ENCODE measurements at places on chromosomes 7 and 10.
A peak's percentile ranks its signal among the peaks of the same experiment; 100 is the strongest.

- DNase-seq, result no peak
Observed at GRCh38 chr7:1510780-1511154, 6.6 kb upstream of the INTS1 start.

DNA sequence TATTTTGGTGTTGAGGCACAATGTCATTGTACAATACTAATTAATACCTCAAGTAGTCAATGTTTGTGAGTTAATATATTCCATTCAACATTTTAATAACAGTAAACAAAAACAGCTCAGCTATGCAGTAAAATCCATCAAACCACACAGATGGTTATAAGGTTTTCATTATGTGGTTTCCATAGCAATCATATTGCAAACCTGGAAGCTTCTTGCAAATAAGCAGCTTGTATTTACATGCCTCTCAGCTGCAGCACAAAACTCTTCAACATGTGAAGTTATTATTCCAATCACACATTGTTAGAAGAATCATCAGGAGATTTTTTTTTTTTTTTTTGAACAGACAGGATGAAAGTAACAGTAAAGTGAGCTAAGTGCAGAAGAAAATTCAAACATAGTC is 170.2 kb downstream of the SKAP2 start:
- DNase-seq, result no peak

GRCh38 chr7:92633211-92633906 is 43.2 kb upstream of the FAM133B start:
- DNase-seq, result no peak

DNA sequence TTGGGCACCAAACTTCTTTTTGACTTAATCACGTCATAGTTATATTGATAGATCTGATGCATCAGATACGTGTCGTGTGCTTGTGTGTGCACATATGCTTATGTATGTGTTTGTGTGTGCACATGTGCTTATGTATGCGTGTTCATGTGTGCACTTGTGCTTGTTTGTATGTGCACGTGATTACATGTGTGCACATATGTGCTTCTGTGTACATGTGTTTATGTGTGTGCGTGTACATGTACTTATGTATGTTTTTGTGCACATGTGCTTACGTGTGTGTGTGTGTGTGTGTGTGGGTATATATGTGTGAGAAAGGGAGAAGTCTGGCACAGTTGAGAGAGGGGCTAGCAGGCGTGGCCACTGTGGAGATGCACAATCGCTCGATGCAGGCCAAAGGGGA is 173.4 kb downstream of the WDR37 start:
- DNase-seq, result no peak

GRCh38 chr7:27442455-27442854 is 199.9 kb downstream of the EVX1 start:
- DNase-seq, result no peak

GRCh38 chr7:121273467-121274167 is 55.2 kb upstream of the WNT16 start:
- no peak for DNase-seq

GRCh38 chr10:60910543-60910942 is 33.4 kb downstream of the RHOBTB1 start:
- no peak for DNase-seq

DNA sequence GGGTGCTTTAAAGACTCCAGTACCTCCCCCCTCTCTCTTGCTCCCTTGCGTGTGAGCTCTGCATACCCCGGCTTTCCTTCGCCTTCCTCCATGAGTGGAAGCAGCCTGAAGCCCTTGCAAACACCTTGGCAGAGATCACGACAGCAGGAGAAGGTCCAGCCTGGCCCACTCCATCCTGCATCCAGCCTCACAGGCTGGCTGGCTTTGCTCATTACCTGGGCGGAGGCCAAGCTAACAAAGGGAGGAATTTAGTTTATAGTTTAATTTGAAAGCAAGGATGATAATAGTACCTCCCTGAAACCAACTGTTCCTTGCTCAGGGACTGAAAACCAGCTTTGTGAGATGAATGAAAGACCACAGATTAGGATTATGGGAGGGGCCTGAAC is 99.4 kb downstream of the PRKAG2 start:
- no peak for DNase-seq

- peak; percentile 41 for DNase-seq
Observed at GRCh38 chr10:50624866-50625501, 1.2 kb upstream of the SGMS1 start.

- no peak for DNase-seq
Observed at GRCh38 chr7:101546308-101546936, 82.7 kb downstream of the MYL10 start.

GRCh38 chr10:35554036-35554435 is 51.1 kb upstream of the GJD4 start:
- no peak for DNase-seq

DNA sequence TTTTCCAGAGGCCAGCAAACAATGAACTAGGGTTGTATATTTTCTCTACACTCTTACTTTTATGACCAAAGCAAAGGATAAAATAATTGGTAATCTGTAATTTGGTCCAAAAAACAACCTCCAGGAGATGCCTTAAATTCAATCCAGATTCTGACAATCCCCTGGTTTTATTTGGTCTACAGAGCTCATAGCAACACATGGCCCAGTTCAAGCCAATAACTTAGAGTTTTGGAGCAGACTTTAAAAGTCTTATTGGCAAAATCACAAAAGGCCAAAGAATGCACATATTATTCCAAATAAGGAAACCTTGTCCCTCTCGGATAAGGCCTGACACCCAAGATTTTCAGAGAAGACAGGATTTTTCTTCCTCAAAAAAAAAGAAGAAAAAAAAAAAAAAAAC is 51.9 kb downstream of the SORBS1 start:
- DNase-seq, result no peak

- DNase-seq, result no peak
Observed at GRCh38 chr7:25297278-25297677, 69.0 kb upstream of the NPVF start.

DNA sequence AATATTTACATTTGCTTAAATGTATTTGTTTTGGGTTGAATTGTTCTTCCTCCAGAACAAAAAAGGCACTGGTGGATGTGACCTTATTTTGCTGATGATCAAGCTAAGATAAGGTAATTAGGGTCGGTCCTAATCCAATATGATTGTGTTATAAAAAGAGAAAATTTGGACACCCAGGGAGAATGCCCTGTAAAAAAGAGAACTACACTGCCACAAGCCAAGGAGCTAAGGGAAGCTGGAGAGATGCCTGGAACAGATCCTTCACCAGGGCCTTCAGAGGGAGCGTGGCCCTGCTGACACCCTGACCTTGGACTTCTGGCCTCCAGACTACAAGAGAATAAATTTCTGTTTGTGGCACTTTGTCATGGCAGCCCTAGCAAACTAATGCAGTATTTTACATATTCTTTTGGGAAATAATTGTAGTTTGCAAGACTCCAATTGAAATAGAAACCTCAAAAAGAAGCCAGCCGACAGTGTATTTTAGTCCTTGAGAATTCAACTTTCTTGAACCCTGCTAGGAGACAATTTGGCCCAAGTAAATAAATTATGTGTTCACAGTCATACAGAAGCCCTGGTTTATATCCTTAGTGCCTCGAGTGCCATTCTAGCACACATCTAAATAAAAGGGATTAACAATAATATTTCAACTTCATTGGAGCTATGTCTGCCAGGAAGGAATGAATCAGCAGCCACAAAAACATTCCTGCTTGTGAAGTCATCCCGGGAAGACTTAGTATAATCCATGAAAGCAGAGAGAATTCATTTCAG is 164.6 kb downstream of the PKD1L1 start:
- DNase-seq, result no peak

DNA sequence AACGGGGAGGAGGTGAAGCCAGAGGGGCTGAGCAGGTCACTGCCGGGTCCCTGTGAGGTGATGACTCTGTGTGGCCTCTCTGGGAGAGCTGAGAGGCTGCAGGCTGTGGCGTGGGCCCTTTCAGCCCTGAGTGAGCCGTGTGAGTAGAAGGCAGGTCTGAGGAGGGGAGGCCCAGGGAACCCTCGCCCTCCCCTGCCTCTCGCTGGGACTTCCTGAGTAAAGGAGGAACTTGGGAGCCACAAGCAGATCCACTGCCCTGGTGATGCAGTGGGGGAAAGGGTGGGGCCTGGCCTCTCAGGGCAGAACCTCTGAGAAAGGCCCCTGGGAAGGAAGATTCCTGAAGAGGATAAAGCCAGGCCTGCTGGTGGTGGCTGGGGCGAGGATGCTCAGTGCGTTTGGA is 22.8 kb downstream of the EEPD1 start:
- DNase-seq, result no peak

- no peak for DNase-seq
Observed at GRCh38 chr10:133082685-133083421, 4.9 kb upstream of the ADGRA1 start.

GRCh38 chr10:29034592-29034991 is 254.3 kb upstream of the LYZL1 start:
- no peak for DNase-seq

GRCh38 chr7:108010377-108010776 is 7.4 kb upstream of the LAMB1 start:
- DNase-seq, result no peak

- no peak for DNase-seq
Observed at GRCh38 chr10:36324831-36325230, 682.7 kb upstream of the FZD8 start.

DNA sequence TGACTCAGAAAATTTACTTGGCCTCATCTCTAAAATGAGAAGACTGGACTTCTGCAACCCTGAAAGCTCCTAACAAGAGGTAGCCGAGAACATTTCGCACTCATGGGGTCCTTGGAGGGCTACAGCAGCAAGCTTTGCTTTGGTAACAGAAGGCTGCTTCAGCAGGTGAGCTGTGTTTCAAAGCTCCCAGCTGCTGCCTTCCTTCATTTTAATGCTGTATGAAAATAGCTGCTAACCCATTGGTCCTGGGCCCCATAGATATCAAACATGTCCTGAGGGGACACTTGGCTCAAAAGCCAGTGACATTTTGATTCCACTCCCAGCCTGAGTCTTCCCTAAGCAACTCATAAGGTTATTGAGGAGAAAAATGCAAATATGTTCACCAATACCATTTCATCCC is 14.3 kb upstream of the MALSU1 start:
- DNase-seq, result no peak

DNA sequence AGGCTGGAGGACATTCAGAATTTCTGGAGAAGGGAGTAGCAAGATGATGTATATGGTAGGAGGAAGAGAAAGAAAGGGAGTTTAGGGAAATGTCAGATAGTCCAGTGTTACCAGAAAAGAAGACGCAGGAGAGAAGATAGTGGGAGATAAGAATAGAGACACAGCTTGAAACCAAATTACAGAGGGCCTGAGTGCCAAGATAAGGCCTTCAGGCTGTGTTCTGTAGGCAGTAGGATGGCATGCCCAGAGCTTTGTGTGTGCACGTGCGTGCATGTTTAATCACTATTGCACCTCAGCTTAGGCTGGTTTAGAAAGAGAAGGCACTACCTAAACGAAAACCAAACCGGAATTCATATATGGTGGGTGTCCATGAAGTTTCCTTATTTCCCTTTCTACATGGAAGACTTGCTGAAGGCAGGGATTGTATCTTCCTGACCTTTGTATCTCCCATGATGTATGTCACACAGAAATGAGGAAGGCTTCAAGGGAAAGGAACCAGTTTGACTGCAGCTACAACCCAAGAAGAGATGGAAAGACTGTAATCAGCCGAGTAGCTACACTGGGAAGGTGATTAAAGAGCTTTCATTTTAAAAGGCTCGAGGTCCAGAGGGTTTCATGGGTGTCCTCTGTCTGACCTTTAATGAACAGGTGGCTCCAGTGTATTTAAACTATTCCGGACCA is 35.8 kb upstream of the BHLHA15 start:
- no peak for DNase-seq

GRCh38 chr7:137774793-137775201 is 72.0 kb downstream of the DGKI start:
- DNase-seq, result no peak

DNA sequence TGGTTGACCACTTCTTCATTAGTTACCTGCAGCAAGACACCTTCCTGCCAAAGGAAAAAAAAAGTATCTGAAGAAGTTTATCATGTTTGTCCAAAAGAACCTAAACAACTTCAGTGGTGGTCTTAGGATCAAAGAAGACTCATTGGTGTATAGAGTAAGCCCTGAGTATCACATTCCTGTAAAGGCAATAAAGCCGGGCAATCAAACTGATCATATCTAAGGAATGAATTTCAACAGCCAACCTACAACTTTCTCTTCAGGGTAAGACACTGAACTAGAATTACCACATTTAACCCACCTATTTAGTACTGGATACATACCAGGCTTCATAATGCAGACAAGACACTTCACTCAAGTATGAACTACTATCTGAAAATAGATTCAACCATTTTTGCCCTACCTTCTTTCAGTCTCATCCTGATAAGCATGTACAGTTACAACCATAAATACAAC is 10.1 kb downstream of the HNRNPA2B1 start:
- DNase-seq, result no peak

GRCh38 chr10:91185239-91185875 is 35.1 kb upstream of the PCGF5 start:
- DNase-seq, result no peak

DNA sequence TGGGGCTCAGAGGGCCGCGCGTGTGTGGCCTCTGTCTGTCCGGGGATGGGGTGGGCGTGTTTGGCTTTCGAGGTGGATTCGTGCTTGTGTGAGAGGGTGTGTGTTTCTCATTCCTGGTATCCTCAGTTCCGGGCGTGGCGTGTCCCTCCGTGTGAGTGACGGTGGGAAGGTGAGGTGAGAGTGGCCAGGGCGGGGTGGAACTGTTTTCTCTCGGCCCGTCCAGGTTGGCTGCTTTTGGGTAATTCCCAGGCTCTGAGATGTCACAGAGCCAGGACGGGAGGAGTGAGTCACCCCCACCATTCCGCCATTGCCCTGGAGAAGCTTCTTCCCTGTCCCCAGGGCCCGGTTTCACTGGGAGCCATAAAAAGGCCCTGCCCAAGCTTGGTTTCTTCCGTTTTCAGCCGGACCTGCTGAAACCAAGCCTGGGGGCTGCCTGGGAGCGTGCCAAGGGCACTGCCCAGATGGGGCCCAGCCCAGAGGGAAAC is 21.3 kb upstream of the CLDN4 start:
- DNase-seq, result no peak

- DNase-seq, result no peak
Observed at GRCh38 chr7:4612939-4613841, 68.9 kb upstream of the FOXK1 start.

DNA sequence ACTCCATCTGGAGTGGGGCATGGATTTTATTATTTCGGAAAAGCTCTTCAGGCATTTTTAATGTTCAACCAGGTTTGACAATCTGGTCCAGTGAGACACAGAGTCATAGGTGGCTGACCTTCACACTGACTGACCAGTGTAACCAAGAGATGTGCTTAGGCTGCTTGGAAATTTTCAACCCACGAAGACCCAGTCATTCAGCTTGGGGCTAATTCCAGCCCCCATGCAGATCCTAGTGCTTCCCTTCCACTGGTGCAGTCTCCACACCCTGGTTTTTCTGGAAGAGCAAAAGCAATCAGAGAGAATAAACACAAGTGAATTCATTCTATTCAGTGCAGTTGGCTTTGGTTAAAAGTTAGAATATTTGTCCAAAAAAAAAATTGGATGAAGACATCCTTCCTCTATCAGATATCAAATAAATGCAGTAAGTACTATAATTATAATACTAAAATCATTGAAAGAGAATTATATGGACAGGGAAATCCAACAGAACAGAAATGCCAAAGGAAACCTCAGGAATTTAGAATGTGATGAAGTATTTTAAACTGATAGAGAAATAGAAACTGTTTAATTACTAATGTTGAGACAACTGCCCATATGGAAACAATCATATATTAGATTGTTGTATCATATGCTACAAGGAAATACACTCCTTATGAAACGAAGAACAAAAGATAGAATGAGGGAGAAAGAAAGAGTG is 178.0 kb downstream of the NPSR1 start:
- no peak for DNase-seq

GRCh38 chr7:101882595-101883564 is 65.5 kb downstream of the CUX1 start:
- DNase-seq, result no peak
